Activated T-helper 1 cell treated with anti-CD3 and anti-CD28 coated beads, Interleukin-2, amount 50 U/mL, for 16 hours (primary cell): ENCODE measurements at places on chromosomes 1 and 21.

DNA sequence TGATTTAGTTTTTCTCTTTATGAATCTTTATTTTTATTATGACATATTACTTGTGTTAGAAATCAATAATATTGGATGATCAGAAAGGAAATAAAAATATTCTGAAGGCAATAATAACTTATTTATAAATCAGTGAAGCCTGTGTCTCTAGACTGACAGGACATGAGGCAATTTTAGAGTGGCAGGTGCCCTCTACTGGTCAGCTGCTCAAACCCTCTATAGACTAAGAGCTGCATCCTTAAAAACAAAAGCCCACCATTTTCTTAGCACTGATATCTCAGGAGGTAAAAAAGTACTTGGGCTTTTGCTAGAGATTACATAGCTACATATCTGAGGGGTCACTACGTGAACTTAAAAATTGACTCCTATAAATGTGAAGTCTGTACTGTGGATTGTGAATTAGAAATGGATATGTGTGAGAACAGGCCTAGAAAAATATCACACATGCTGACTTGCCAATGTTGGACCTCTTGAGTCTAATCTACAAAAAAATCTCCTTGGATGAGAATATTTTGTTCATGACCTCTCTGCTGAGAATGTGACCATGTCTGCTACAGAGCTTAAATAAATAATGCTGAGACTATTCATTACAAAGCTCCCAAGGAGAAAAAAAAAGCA lies 597.9 kb upstream of the ADAMTS5 start:
- no peak for DNase-seq

DNA sequence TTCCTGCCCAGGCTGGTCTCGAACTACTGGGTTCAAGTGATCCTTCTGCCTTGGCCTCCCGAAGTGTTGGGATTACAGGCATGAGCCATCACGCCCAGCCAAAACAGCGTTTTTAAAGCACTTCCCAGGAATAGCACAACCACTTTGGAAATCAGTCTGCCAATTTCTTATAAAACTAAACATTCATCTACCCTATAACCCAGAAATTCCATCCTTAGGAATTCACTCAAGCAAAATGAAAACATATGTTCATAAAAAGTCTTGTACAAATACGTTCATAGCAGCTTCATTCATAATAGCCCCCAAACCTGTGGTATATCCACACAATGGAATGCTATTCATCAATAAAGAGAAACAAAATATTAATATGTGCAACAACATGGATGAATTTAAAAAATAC lies 36.1 kb downstream of the PHC2 start:
- DNase-seq = no peak

- DNase-seq = no peak
Observed at GRCh38 chr21:26945916-26946675, 20.8 kb downstream of the ADAMTS5 start.

DNA sequence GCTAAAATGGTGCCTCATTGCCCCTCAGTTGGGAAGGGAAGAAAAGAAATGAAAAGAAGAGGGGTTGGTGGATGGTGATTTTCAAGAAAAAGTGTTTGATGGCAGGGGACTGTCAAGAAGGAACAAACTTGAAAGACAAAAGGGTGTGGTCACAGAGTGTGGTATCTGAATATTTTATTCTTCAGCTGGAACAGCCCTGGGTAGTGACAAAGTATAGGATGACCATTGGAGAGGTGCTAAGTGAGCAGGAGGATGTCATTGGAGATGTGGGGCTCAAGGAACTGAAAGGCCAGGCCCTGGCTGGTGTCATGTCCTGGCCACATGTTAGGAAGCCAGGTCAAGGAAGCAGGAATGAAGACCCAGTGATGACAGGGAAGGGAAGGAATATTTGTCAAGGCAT lies 71.0 kb upstream of the CD55 start:
- DNase-seq = no peak

- DNase-seq = no peak
Observed at GRCh38 chr1:15928971-15929965, 46.6 kb downstream of the ZBTB17 start.

DNA sequence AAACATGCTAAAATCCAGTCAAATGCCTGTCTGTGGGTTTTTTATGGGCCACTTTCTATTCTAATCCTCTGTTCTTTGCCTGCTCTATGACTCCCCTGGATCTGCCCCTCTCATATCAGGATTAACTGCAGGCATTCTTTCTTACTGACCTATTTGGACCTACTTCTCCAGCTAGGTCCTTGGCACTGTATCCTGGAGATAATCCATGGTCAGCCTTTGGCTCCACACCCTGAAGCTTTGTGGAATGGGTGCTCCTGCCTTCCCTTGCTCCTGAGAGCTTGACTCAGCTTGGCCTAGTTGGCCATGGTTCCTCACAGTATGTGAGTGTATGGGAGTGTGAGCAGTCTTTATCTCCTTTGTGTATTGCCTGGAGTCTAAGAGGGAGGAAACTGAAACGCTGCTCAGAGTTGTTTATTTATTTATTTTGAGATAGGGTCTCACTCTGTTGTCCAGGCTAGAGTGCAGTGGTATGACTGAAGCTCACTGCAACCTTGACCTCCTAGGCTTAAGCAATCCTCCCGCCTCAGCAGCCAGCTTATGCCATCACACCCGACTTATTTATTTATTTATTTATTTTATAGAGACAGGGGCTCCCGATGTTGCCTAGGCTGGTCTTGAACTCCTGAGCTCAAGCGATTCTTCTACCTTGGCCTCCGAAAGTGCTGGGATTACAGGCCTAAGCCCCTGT lies 28.7 kb upstream of the CDC14A start:
- DNase-seq = no peak

DNA sequence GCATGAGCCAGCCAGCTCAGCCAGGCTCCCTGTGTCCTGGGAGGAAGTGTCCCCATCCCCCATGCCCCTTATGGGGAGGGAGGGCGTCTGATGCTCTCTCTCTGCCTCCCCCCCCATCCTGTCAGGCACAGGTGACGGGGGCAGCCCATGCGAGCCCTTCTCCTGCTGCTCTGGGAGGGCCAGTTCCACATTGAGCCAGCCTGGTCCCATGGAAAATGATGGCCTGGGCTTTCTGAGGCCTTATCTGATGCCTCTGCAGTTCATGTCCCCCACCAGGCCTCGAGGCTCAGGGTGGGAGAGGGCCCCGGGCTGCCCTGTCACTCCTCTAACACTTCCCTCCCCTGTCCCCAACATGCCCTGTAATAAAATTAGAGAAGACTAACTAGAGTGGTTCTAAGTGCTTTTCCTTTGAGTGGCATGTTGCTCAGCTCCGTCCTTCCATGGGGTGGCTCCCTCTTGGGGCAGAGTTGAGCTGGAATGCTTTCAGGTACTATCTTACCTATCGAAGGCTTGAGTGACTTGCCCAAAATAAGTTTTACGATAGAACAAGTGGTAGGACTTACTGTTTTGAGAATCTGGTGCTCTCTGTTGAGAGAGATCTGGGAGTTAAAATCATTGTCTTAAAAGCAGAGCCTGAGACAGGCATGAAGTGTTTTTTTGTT lies 1.8 kb upstream of the MTFR1L start:
- no peak for DNase-seq

DNA sequence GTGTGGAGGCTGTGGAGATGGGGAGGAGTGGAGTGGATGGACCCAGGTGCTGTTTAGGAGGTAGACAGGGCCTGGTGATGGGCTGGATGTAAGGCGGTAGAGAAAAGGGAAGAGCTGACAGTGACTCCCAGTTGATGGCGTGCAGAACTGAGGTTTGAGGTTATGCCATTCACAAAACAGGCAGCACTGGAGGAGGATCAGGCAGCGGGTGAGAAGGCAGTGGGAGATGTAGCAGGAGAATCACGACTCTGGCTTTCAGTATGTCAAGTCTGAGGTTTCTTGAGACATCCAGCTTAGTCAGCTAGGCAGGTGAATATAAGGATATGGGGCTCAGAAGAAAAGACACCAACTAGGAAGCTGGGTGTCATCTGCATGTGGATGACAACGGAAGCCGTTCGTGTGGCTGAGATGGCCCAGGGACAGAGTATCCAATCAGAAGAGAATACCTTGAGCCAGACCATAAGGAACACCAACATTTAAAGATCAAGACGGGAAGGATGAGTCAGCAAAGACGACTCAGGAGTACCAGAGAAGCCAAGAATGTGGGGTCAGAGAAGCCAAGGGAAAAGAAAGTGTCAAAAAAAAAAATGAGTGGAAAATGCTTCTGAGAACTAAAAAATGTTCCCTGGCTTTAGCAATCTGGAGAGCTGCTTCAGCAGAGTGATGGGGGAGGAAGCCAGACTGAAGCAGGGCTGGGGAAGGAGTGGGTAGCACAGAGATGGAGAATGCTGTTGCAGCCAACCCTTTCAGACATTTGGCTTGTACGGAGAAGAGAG lies 15.2 kb downstream of the LRRN2 start:
- no peak for DNase-seq

DNA sequence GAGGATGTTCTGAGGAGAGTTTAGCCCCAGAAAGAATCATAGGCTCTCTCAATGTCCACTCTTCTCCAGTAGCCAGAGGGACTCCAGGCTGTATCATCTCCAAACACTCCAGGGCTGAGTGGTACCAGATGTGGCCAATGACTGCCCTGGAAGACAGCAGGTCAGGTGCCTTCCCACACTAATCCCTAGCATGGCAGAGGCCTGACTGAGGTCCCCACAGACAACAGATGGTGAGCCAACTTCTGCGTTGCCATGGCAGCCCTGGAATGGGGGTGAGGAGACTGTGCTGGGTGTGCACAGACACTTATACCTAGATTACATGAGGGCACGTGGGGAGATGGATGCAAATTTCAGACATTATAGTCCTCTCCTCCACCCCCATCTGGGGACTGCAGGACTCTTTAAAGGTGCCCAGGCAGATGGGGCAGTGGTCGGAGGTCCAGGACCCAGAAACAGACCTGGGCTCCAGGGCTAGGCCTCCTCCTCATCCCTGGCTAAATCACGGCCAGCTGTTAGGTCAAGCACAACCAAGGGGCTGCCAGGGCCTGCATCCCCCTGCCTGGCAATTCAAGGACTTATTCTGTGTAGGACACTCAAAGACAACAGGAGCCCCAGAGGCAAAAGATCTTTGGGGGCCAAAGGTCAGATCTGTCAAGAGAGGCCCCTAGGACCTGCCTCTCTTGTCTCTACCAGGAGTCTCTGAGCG lies 42.9 kb downstream of the CAMK2N1 start:
- no peak for DNase-seq

GRCh38 chr21:36186506-36187399 lies 30.1 kb downstream of the DOP1B start:
- DNase-seq = no peak

DNA sequence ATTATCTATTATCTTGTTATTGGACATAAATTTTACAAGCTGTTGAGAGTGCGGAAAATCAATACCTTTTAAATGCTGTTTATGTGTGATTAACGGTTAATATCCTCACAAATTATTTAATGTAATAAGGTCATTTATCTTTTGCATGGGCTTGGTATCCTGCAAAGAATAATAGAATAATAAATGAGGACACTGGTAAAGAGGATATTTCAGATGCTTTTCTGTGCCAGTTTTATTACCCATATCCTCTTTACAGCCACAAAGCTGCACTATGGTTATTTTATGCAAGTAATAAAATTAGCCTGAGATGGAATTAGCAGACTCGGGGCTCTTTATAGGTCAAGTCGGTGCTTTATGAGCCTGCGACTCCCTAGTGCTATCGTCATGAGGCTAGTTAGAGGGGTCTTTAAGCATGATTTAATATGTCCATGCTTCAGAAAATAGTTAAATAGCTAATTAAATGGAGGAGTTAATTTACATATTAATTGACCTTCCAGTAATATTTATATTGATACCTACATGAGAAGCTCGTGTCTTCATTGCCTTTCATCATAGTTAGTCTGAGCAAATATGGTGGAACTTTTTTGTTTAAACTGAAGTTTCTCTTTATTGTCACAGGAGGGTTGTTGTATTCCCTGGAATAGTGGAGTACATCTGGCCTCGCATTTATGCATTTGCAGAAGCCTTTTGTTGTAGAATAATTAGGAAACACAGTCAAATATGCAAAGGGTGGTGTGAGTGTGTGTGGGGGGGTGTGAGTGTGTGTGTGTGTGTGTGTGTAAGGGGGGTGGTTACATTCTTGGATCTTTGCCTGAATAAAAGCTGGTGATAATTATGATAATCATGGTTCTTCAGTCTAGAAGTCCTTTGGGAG lies 120.3 kb downstream of the ATG4C start:
- DNase-seq = no peak

DNA sequence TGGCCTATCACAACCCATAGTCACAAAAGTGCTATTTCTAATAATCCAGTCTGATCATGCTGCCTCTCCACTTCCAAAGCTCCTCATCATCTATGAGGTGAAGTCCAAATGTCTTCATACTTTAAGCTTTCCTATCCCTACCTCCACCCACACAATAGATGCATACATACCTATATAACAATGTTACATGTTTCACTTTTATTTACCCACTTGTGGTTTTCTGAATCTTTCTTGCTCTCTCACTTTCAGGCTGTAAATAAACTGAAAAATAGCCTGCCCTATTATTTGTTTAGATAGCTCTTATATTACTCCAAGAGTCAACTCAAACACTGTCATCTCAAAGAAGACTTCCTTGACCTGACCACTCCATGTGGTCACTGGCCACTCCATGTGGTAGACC lies 406.8 kb upstream of the BEND5 start:
- DNase-seq = no peak

- DNase-seq = no peak
Observed at GRCh38 chr21:28132713-28133112, 860.0 kb downstream of the LTN1 start.
